HFFc6 (cell line): ENCODE measurements at places on chromosomes 3 and 15. TPM values are rescaled to one million over a fixed set of nuclear protein-coding genes. Genes with fewer than 3 reads are reported as not detected.
A peak's percentile ranks its signal among the peaks of the same experiment; 100 is the strongest.

The GP5 gene
- 0.04 TPM in 1 of 3 replicates, not detected in the others for total RNA-seq

The TNFAIP8L3 gene
- total RNA-seq: 0.27 to 0.44 TPM (median 0.29 TPM) in 3 replicates

The VWA5B2 gene
- not detected in 3 replicates for total RNA-seq

The TLNRD1 gene
- 8.5 to 13.5 TPM (median 9.9 TPM) in 3 replicates for total RNA-seq

The SOX2 gene
- not detected in 3 replicates for total RNA-seq

The SLC6A20 gene
- total RNA-seq: not detected in 3 replicates

The ETV5 gene
- total RNA-seq: 51.2 to 70.5 TPM (median 57.4 TPM) in 3 replicates

The GABRR3 gene
- total RNA-seq: not detected in 3 replicates

GRCh38 chr3:11640009-11640673 is 3.6 kb downstream of the VGLL4 start:
- H3K27ac ChIP-seq: peak overlapping the region; percentile 100
- no peak for DNase-seq
- peak overlapping the region; percentile 100 for H3K4me3 ChIP-seq
- peaks cover 75% of the 10 kb centered on the region for H3K4me1 ChIP-seq

DNA sequence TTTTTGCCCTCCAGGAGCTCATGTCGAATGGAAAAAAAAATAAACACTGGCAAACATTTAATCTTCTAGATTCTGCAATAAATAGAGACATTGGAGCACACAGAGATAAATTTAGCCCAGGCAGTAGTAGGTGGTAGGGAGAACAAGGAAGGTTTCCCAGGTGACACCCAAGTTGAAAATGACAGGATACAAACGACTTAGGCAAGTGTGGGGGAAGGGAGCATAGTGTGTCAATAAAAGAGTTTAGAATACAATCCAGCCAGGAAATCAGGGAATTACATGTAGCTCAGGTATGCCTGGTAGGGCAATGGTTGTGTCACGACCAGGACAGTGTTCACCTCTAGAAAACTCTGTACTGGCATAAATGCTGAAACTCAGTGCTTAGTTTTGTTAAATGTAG is 364.6 kb upstream of the AGTR1 start:
- no peak overlapping the region for H3K4me3 ChIP-seq
- peaks cover 8% of the 10 kb centered on the region for H3K4me1 ChIP-seq
- peaks cover 1% of the 10 kb centered on the region; the same call in 1 of the 2 replicates for H3K27me3 ChIP-seq
- H3K36me3 ChIP-seq: no peaks in the 10 kb centered on the region

GRCh38 chr15:71153823-71154524 is 38.7 kb downstream of the THSD4 start:
- DNase-seq: no peak
- H3K4me1 ChIP-seq: peaks cover 43% of the 10 kb centered on the region
- no peak overlapping the region for H3K27ac ChIP-seq
- peaks cover 3% of the 10 kb centered on the region for H3K27me3 ChIP-seq
- H3K4me3 ChIP-seq: no peak overlapping the region
- H3K36me3 ChIP-seq: peaks cover 28% of the 10 kb centered on the region

DNA sequence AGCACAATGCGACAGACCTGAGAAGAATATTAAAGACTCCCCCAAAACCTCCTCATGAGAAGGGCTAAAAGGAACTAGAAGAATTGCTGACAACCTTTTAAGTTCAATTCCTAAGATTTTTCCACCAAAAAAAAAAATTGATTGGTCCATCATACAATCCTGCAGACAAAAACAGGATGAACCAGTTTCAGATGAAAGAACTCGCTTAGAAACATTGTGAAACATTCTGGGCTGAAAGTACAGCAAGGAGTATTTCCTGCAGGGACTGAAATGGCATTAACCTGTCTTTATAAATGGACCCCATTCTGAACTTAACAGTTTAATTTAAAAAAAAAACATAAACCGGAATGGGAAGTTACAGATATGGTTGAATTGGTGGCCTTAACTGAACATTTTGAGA is 96.0 kb upstream of the FAM174B start:
- no peak overlapping the region for H3K27ac ChIP-seq
- no peak overlapping the region for H3K4me3 ChIP-seq
- no peaks in the 10 kb centered on the region for H3K4me1 ChIP-seq
- no peak for DNase-seq
- peaks cover 1% of the 10 kb centered on the region; the same call in 1 of the 2 replicates for H3K27me3 ChIP-seq

DNA sequence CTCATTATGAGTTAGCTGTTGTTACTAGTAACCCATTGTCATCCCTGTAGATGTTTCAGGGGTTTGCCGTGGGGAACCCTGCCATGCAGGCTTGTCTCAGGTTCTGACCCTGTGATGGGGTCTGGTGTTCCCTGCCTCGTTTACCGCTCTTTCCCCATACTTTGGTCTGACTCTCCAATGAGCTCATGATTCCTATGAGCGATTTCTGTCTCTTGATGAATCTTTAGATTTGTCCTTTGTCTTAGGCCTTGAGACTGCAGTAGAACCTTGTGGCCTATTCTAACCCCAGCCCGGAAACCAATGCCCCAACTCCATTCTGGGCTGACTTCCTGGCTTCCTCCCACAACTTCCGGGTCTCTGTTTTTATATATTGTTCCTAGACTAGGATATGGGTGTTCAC is 11.3 kb upstream of the IQGAP1 start:
- no peaks in the 10 kb centered on the region for H3K4me1 ChIP-seq
- no peak overlapping the region for H3K27ac ChIP-seq
- no peak overlapping the region for H3K4me3 ChIP-seq
- peaks cover 10% of the 10 kb centered on the region; the same call in 1 of the 2 replicates for H3K36me3 ChIP-seq
- DNase-seq: no peak

- no peak overlapping the region for H3K4me3 ChIP-seq
- H3K36me3 ChIP-seq: no peaks in the 10 kb centered on the region
- H3K4me1 ChIP-seq: no peaks in the 10 kb centered on the region
- H3K27me3 ChIP-seq: no peaks in the 10 kb centered on the region; the same call in 1 of the 2 replicates
Measured at GRCh38 chr3:18559331-18559842, 134.2 kb upstream of the SATB1 start.

DNA sequence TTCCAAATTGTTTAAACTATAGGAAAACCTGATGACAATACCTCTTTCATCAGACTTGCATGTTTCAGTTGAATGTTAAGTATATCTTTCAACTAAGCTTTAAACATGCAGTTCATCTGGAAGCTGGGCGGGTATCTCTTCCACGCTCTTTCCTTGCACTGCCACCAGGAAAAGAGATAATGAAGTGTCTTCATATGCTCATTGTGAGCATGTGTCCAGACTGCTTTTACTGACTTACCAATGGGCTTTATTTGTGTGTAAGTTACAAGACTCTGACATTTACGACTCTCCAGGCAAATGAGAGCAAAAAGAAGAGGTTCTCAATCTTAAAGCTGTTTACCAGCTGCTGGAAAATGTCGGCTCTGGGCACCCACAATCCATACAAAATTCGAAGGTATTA is 52.8 kb downstream of the TMEM212 start:
- no peaks in the 10 kb centered on the region for H3K36me3 ChIP-seq
- H3K4me1 ChIP-seq: no peaks in the 10 kb centered on the region
- no peak overlapping the region for H3K27ac ChIP-seq
- no peak overlapping the region for H3K4me3 ChIP-seq
- no peak for DNase-seq

DNA sequence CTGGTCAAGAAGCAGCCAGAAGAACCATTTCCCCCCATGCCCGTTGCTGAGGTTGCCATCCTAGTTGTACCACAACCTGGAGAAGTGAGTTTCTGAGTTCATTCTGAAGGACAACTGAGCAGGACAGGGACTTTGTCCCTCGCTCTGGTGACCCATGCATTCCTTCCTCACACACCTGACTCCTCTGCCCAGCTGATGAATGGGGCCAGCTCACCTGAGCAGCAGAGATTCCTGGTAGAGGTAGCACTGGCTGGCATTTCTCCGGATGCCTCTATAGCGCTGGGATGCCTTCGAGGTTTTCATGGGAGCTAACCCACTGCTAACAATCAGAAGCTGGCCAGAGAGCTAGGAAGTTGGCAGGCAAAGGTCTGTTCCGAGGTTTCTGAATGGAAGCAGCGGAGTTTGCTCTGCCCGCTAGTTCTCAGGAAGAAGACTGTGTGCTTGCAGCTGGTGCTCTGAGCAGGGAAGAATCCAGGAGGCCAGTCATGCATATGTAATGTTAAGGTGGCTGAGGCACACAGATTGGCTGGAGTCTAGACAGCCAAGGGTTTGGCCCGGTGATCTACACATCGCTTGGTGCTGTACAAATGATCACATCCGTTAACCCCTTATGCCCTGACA is at the start of gene TMC3:
TSS of gene TMC3 (minus strand) at position 439 of the 621 bp plus-strand sequence. CDS start at position 303, 136 bp downstream.
- DNase-seq: no peak
- H3K4me1 ChIP-seq: no peaks in the 10 kb centered on the region
- no peaks in the 10 kb centered on the region for H3K36me3 ChIP-seq
- peaks cover 16% of the 10 kb centered on the region for H3K27me3 ChIP-seq
- H3K4me3 ChIP-seq: no peak within 1 kb of the TSS

DNA sequence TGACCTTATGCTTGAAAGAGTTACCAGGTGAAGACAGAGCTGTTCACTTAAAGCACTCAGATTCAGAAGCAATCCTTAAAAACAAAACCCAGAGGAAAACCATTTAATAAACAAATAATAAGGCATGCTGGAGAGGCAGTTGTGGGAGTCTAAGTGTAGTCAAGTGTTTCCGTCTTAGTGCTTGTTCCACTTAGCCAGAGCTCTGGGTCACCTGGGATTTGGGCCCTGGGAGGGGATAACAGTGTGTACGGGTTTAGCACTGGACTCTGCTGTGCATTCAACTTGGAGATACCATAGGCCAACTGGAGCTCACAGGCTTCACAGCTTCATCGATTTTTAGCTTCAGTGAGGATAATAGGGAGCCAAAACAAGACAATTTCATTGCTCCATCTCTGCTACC is 444.6 kb downstream of the CNTN4 start:
- H3K4me3 ChIP-seq: no peak overlapping the region
- peaks cover 7% of the 10 kb centered on the region for H3K36me3 ChIP-seq
- no peak overlapping the region for H3K27ac ChIP-seq
- no peaks in the 10 kb centered on the region for H3K27me3 ChIP-seq
- no peak for DNase-seq
- no peaks in the 10 kb centered on the region for H3K4me1 ChIP-seq

- DNase-seq: no peak
- no peak overlapping the region for H3K27ac ChIP-seq
- H3K4me1 ChIP-seq: peaks cover 15% of the 10 kb centered on the region
- no peak overlapping the region for H3K4me3 ChIP-seq
- H3K36me3 ChIP-seq: no peaks in the 10 kb centered on the region
Measured at GRCh38 chr3:44906997-44907396, 32.6 kb downstream of the TGM4 start.

GRCh38 chr3:181554233-181554765 is 157.4 kb upstream of the SOX2 start:
- no peak overlapping the region for H3K27ac ChIP-seq
- no peak overlapping the region for H3K4me3 ChIP-seq
- H3K4me1 ChIP-seq: no peaks in the 10 kb centered on the region
- no peaks in the 10 kb centered on the region for H3K36me3 ChIP-seq
- no peaks in the 10 kb centered on the region for H3K27me3 ChIP-seq

GRCh38 chr3:145089337-145089736 is 1071.6 kb downstream of the PLOD2 start:
- H3K36me3 ChIP-seq: no peaks in the 10 kb centered on the region
- H3K4me1 ChIP-seq: no peaks in the 10 kb centered on the region
- H3K27me3 ChIP-seq: no peaks in the 10 kb centered on the region
- no peak for DNase-seq
- H3K4me3 ChIP-seq: no peak overlapping the region
- no peak overlapping the region for H3K27ac ChIP-seq

- DNase-seq: no peak
- H3K27ac ChIP-seq: no peak overlapping the region
- no peaks in the 10 kb centered on the region for H3K36me3 ChIP-seq
- H3K27me3 ChIP-seq: no peaks in the 10 kb centered on the region; the same call in 1 of the 2 replicates
- no peaks in the 10 kb centered on the region for H3K4me1 ChIP-seq
Measured at GRCh38 chr15:46858150-46858549, 859.2 kb upstream of the SEMA6D start.

DNA sequence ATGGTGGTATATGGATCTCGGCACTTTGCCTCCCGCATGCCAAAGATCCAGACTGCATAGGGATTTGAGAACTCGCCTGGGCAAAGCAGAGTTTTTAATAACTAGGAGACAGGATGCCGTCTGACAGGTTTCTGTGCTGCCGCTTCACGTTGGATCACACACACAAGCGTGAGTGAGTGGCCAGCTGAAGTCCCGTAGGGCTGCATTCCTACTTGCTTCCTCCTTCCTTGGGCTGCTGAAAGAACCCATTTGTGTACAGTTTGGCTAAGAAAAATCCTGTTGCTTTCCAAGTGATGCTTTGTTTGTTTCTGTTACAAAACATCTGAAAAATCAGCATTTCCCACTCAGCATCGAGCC is 604.3 kb upstream of the CFAP20DC start:
- H3K27ac ChIP-seq: no peak overlapping the region
- no peak for DNase-seq
- no peaks in the 10 kb centered on the region; the same call in none of the 2 replicates for H3K27me3 ChIP-seq
- no peaks in the 10 kb centered on the region for H3K4me1 ChIP-seq
- H3K36me3 ChIP-seq: no peaks in the 10 kb centered on the region

- H3K36me3 ChIP-seq: no peaks in the 10 kb centered on the region
- DNase-seq: no peak
- H3K27ac ChIP-seq: no peak overlapping the region
- H3K27me3 ChIP-seq: peaks cover 28% of the 10 kb centered on the region
- H3K4me1 ChIP-seq: no peaks in the 10 kb centered on the region
Measured at GRCh38 chr15:69662645-69663000, 210.0 kb downstream of the RPLP1 start.

GRCh38 chr15:78060232-78060631 is 17.3 kb downstream of the TBC1D2B start:
- H3K4me3 ChIP-seq: no peak overlapping the region
- no peaks in the 10 kb centered on the region; the same call in none of the 2 replicates for H3K27me3 ChIP-seq
- peaks cover 51% of the 10 kb centered on the region for H3K4me1 ChIP-seq
- H3K36me3 ChIP-seq: peaks cover 4% of the 10 kb centered on the region
- H3K27ac ChIP-seq: no peak overlapping the region
